ENCODE measurements at places on chromosomes 16 and 17.

- DNase-seq = no peak
These were observed 3.4 kb downstream of the CAMKK1 start for GRCh38 chr17:3889325-3890012.

DNA sequence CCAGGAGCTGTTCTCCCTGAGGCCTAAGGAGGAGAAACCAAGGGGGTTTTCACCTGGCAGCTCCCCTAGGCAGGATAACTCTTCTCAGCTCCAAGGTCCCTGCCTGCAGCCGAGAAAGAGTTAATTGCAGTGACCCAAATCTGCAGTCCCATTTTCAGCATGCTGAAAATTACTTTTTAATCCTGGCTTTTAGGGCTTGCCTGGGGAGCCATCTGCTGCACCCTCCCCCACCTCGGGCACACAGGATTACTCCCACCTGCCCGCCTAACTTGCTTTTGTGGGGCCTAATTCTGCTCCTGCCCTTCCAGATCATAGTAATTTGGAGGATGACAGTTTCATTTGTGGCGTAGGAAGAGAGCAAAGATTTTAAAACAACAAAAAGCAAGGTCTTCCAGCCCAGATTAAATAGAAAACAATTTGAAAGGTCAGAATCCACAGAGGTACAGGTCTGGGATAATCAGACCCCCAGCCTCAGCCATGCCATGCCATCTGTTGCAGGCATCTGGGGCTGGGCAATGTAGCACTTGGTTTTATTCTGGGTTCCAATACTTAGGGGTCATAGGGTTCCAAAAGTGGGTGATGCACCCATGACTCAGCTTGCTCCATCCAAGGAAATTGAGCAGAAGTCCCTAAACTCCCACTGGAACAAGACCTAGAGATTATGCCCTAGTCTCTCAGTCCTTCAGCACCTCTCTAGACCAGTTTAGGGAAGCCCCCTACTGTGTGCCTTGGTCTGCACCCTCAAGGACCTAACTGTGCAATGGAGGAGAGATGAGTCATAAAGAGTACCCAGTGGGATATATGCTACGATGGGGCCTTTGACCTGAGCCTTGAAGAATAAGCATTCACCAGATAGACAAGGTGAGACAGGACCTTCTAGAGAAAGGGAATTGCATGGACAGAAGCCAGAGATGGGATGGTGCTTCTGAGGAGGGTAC, 64.5 kb upstream of the NLK start:
- no peak for DNase-seq

DNA sequence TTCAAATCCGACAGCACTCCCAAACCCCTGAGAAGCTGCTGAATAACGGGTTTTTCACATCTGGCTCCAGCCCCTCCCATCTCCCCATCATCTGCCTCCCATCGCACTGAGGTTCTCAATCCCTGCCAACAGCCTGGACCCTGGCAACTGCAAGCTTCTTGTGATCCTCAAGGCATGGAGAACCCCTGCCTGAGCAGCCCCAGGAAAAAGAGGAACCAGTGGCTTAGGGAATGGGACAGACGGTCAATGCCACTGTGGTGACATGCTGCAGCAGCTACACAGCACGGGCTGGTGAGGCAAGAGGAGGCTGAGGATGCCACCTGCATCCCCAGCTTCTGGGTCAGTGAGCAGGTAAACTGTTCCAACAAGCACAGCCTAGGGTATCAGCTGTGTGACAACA, 3.3 kb upstream of the MBTPS1 start:
- no peak for DNase-seq

DNA sequence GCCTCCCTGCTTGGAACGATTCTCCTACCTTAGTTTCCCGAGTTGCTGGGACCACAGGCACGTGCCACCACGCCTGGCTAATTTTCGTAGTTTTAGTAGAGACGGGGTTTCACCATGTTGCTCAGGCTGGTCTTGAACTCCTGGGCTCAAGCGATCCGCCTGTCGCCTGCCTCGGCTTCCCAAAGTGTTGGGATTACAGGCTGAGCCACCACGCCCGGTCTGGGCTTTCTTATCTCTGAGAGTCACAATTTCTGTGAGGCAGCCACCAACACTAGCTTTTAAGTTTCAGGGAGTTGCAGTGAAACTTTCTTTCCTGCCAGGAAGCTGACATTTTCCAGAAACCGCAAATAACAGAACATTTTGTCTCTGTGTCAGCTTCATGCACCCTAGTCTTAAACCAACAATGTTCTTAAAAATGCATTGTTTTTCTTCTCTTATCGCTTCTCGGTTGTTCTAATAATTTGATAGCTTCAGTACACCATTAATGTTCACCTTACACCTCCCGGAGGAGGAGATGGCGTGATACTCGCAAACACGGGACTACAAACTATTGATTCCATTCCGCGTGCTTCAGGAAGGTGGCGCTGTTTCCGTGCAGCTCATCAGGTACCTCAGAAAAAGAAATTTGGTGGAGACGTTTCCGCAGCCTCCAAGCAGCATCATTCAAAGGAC, 7.4 kb upstream of the DHRS7B start:
- peak; percentile 52 for DNase-seq

DNA sequence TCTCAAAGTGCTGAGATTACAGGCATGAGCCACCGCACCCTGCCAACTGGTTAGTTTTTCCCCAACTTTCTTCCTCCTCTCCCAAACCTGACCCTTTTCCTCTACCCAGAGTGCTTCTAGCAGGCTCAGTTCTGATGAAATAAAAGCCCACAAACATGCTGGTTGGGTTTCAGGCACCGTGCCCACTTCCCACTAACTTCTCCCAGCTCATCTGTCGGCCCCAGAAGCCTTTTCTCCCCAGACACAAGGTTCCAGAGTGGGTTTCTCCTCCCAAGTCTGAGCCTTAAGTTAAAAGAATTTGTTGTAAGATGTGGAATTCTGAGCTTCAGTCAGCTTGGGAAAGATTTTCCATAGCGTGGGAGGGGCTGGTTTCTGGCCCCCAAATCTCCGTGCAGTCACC, 11.5 kb upstream of the SCN4A start:
- peak; percentile 66 for DNase-seq

- no peak for DNase-seq
These were observed 15.8 kb downstream of the CDH16 start for GRCh38 chr16:66902648-66903543.

- no peak for DNase-seq
These were observed 28.4 kb upstream of the WFIKKN2 start for GRCh38 chr17:50807009-50807408.

DNA sequence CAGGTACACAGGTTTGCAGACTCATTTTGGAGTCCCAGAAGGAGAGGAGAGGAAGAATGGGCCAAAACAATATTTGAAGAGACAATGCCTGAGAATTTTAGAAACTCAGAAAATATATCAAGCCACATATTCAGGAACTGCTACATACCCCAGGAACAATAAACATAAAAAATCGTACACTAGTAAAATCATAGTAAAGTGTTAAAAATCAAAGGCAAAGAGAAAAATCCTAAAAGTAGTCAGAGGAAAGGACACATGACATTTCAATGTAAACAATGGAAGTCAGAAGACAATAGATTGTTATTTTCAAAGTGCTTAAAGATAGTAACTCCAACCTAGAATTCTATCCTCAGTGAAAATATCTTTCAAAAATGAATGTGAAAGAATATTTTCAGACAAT, 28.5 kb upstream of the NACA2 start:
- DNase-seq = no peak

Measured in astrocyte of the cerebellum (primary cell).